ENCODE measurements at places on chromosomes 2 and 18.

DNA sequence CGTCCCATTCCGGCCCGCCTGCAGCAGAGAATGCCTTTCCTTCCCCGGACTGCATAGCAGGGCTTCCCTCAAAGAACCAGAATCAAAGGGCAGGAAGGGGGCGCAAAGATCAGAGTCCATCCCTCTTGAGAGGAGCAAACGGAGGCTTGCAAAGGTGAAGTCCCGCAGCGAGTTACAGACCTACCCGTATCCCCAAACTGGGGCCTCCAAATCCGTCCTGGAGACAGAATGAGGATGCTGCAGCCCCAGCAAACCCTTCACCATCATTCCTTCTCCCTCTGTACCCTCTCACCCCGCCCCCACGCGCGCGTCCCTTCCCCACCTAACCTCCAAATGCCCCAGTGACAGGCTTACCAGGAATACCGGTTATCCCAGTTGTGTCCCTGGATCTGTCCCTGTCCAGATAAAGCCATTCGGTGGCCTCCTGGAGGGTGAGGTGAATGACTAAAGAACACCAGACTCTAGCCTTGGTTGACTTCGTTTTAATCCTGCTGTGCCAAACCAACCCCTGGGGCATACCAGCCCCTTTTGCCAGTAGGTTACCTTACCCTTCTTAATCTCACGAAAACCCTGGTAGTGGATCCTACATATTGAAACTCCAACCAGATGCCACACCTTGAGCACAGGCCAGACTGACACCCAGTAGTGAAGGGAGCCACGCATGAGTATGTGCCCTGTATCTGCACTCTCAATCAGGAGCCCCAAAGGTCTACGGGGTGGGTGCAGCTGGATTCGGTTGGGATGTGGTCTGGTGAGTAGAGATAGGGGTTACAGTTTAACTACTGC lies 961 bp upstream of the SLC40A1 start:
- DNase-seq, result no peak

GRCh38 chr2:239908308-239908707 lies 116.8 kb downstream of the NDUFA10 start:
- no peak for DNase-seq

GRCh38 chr2:8522687-8523086 lies 159.2 kb upstream of the ID2 start:
- DNase-seq, result no peak

DNA sequence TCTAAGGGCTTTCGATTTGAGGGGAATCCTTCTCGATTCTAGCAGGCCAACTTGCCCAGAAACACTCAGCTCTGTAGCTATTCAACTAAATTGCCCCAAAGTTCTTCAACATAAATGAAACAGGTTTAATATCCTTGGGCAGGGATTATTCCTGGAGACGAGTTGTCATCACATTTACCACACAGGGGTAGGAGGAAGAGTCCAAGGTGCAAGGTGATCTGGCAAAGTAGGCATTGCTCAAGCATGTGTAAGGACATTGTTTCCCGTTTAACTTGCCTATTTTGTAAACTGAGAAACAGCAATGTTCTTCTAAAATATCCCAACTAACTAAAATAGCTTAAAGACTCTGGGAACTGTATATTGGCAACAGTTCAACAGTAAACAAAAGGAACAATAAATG lies 814.3 kb downstream of the BCL11A start:
- DNase-seq, result no peak

- no peak for DNase-seq
Observed at GRCh38 chr2:209790066-209790728, 18.6 kb downstream of the UNC80 start.

GRCh38 chr2:36473230-36473629 lies 117.7 kb downstream of the CRIM1 start:
- DNase-seq, result no peak

- no peak for DNase-seq
Observed at GRCh38 chr18:47149457-47150028, 757 bp downstream of the HDHD2 start.

GRCh38 chr18:78768221-78768620 lies 211.4 kb upstream of the SALL3 start:
- no peak for DNase-seq

GRCh38 chr18:3283908-3284307 lies 22.0 kb downstream of the MYL12B start:
- DNase-seq, result no peak

DNA sequence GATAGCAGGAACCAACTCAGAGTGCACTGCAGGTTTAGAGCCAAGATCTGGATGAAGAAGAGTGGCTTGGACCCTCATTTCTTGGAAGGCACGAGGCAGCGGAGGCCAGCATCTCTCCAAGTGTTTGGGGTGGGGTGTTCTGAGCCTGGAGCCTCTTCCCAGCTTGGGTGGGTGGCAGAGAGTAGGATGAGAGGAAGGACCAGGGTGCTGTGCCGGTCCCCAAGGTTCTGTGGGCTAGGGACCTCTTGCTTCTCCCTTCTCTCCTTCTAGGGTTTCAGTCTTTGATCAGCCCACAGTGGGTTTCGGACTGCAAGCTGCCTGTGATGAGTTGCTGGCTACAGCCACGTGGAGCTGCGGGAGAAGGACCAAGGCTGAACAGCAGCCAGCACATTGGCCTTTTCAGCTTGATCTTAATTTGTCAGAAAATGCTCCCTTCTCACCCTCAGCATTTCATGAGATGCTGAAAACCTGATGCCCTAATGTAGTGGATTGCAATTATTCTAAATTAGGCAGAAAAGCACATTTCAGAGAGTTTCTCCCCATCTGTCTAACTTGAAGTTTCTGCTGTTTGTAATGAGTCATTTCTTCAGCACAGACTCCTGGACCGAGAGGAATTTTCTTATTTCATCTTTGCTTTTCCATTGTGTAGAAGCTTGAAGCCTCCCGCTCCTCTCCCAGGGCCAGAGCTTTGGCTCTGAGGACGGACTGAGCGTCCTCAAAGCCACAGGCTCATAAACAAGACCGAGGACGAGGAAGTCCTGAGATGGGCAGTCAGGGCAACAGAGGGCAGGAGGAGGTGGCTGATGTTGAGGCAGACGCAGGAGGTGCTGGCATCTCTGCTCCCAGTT lies 99.1 kb upstream of the HDAC4 start:
- no peak for DNase-seq

- DNase-seq, result no peak
Observed at GRCh38 chr2:70116936-70117552, 29.8 kb downstream of the PCBP1 start.

- DNase-seq, result no peak
Observed at GRCh38 chr18:77061281-77061945, 71.2 kb downstream of the MBP start.

- no peak for DNase-seq
Observed at GRCh38 chr2:223054193-223054781, 2.3 kb downstream of the KCNE4 start.

GRCh38 chr2:102290594-102290993 lies 20.8 kb upstream of the IL1RL1 start:
- DNase-seq, result no peak

- no peak for DNase-seq
Observed at GRCh38 chr18:46563317-46563716, 93.7 kb downstream of the LOXHD1 start.

DNA sequence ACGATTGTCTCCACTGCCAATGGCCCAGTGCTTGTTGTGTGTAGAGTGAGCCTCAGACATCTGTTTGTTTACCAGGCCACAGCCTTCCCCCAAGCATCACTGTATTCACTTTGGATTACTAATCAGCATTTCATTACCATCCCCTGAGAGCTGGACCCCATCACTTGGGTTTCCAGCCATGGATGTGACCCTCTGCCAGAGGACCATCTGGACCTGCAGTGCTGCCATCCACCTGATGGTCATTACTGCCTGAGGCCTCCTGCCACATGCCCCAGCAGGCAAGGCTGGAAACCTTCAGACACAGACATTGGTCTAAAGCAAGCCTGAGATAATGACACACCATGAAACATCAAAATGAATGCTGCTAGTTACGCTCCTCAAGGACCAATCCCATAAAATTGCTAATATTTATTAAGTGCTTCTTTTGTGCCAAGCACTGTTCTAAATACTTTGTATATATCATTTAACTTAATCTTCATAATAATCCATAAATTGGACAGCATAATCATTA lies 2096.3 kb upstream of the CELF4 start:
- no peak for DNase-seq

DNA sequence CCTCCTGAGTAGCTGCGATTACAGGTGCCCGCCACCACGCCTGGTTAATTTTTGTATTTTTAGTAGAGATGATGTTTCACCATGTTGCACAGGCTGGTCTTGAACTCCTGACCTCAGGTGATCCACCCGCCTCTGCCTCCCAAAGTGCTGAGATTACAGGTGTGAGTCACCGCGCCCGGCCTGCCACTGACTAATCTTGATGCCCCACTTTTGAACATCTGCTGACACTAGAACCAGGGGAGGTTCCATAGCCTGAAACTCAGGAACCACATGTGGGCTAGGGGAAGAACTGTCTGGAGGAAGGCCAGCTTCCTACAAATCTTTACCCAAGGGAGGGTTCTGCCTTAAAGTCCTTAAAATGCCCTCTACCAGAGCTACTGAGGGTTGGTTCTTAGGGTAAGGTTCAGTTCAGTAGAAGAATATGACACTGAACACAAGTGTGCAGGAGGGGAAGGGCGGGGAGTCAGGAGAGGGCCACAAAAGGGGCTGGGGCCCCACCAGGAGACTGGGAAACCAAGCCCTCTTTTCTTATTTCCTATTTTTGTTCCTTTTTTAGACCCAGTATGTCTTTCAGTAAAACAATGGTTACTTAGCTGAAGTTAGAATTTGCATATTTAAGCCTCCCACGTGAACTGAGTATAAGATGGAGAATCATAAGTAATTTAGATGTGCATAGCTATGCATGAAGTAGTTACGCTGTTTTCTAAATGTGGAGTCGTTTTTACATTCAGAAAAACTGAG lies 6.3 kb upstream of the RAB31 start:
- no peak for DNase-seq

- peak; percentile 32 for DNase-seq
Observed at GRCh38 chr2:38376346-38377049, 575 bp downstream of the ATL2 start.

GRCh38 chr2:219252900-219253752 lies at the start of gene TUBA4B:
Gene TUBA4B, plus strand, starts transcription at chr2:219253243. Its CDS starts 165 bp downstream, at chr2:219253408.
- DNase-seq, result no peak
